ENCODE measurements at places on chromosomes 3 and 15. TPM values are rescaled to one million over a fixed set of nuclear protein-coding genes. Genes with fewer than 3 reads are reported as not detected.

- no peak for DNase-seq
Observed at GRCh38 chr15:35583863-35584528, 38.0 kb upstream of the DPH6 start.

Gene LMAN1L
- not detected for total RNA-seq

Gene ZNF619
- total RNA-seq, result 5.3 TPM

- DNase-seq, result no peak
Observed at GRCh38 chr15:25346371-25346770, 92.5 kb downstream of the UBE3A start.

DNA sequence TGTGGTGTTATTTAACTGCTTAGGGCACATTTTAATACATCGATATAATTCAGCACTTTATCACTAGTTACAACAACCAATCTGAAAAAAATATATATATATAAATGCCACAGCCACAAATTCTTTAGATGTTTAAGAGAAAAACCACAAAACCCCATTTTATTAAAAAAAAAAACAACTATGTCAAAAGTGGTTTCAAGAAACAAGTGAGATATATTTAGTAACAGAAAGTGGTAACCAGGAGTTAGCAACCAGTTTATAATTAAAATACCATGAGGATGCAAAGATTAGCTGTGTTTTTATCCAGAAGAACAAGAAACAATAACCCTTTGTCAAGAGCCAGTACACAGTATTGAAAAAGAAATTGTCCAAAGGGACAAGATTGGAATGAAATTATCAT, 14.8 kb upstream of the DIPK2A start:
- DNase-seq, result no peak

Gene ALDH1A3
- total RNA-seq, result 25.6 TPM

Gene DOCK3
- total RNA-seq, result 2.0 TPM

GRCh38 chr3:170563712-170564423, 22.0 kb downstream of the SLC7A14 start:
- no peak for DNase-seq

Gene GOLGA6D
- total RNA-seq, result 1.1 TPM

GRCh38 chr3:100205171-100205570, 55.6 kb upstream of the TBC1D23 start:
- DNase-seq, result no peak

- DNase-seq, result no peak
Observed at GRCh38 chr3:77186728-77187127, 146.8 kb downstream of the ROBO2 start.

DNA sequence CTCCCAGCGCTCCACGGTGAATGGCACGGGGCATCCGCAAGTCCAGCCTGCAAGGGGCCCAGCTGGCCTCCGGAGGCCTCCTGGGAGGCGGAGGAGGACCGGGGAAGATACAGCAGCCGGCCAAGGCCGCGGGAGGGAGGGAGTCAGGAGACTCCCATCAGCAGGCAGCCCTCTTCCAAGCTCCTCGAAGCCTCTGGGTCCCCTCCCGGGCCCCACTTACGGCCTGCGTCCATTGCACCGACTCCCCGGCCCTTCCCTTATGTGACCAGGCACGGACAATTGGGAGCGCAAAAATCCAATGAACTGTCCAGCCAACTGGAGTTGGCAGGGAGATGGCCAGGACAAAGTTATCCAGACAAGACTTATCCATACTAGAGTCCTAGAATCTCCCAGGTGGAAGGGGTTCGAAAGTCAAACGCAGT, 668 bp downstream of the MFGE8 start:
- DNase-seq, result peak; percentile 70

DNA sequence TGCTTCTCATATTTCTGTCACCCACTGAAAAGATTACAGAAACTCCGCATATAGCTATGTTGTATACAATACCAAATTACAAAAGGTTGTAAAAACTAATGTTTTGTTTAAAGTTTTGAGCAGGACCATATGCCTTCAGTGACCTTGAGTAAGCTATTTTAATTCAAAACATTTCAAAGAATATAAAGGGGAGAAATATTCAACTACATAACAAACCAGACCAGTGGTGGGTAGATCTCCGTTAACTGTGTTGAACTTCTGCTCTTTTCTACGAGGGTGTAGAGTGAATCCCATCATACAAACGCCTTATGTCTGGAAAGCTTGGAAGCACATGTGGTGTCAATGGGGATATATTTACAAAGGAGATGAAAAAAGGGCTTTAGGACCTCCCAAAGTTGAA, 68.4 kb upstream of the NR2F2 start:
- no peak for DNase-seq

DNA sequence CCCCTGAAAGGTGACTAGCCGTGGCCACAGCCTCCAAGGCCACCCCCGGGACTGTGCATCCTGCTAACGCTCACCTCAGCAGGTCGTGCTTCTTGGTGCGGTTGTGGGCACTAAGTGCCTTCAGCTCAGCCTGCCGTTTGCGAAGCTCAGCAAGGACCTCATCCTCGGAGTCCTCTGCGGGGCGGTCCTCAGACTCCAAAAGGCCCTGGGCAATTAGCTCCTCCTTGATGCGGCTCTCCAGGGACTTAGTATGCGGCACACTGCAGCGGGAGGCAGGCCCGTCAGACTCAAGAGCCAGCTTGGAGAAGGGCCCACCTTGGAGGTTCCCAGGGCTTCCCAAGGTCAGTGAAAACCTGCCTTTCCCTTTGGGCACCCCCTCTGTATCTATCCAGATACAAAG, 8.3 kb downstream of the TADA3 start:
- no peak for DNase-seq

GRCh38 chr3:83601704-83602103, 1357.1 kb upstream of the CADM2 start:
- DNase-seq, result no peak

Gene YEATS2
- total RNA-seq, result 58.7 TPM

Gene CELSR3
- 18.7 TPM for total RNA-seq

DNA sequence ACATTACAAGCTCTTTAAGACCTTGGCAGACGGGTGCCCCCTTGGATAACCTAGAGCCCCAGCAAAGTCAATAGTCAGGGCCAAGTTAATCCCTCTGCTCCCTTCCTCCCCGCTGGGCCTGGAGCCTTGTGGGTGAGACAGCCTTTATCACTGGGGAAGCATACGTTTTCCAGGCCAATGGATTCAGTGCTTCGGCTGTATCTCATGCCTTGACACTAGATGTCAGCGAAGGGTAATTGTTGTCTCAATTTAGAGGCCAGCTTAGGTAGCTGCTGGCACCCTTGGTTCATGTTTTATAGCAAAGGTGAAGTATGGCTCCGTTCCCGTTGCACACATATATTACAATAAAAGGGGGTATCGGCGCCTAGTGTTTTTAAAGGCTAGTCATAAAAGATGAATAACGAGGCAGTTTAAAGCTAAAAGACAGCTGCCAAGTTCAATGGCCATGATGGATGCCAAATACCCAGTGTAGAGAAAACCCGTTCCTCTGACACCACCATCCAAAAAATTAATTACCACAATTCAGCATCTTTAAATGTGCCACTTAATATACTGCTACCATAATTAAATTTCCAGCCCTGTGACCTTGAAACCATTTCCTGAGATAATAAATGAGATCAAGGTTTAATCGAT, 52.3 kb upstream of the BNIP2 start:
- DNase-seq, result peak; percentile 63

DNA sequence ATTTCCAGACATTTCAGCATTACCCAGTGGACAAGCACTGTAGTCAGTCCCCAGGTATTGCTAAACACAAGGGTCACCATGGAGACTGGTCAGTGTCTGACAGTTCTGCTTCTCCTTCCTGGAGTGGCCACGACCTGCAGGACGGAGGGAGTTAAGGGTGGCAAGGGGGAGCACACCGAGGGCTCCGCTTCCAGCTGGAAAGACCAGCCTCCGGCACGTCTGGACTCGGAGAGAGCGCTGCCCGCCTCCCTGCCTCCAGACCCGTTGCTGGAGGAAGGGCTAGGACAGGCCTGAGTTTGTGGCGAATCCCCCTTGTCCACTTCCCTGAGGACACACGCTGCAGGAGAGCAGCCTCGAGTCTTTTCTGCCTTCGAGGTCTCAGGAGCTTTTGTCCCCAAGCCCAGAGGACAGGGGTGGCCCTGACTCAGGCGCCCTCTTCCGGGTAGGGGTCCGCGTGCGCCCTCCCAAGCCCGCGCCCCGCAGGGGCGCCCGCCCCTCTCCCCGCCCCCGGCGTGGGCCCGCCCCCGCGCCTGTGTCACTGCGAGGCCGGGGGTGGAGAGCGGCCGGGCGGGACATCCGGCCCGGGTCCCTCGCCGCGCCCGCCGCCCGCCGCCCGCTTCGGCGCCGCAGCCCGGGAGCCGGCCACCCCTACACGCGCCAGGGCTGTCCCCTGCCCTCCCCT, at the start of gene CHST14:
Gene CHST14 (plus strand): TSS at position 562 of the 682 bp plus-strand sequence. CDS start 230 bp downstream, outside the sequence.
- DNase-seq, result peak; percentile 95

Gene GOLGA8A
- total RNA-seq, result 16.7 TPM

Gene CYP8B1
- not detected for total RNA-seq

DNA sequence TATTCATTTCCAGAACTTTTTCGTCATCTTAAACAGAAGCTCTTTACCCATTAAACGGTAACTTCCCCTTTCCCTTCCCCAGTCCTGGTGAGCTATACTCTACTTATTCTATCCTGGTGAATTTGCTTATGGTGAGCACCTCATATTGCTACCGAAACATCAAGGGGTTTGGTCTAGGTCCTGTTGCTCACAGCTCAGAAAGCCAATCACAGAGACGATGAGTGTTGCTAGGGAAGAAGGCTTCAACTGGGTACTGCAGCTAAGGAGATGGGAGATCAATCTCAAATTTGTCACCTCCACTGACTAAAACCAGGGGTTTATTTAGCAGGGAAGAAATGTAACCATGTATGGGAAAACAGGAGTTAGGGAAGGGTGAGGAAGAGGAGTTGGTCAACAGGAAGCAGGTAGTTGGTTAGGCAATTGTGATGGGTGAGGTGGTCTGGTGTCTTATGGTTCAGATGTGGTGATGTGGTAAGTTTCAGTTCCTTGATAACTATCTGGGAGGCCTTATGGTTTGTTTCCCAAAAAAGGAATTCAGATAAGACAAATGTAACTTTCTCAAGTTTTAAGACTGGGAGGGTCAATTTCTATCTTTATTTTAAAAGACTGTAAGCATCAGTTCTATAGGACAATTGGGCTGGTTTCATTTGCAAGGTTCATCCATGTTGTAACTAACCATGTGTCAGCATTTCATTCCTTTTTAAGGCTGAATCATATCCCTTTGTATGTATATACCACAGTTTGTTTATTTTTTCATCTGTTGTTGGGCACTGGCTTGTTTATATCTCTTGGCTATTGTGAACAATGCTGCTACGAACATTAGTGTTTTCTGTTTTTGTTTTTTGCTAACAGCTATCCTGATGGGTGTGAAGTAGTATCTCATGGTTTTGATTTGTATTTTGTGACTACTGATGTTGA, 24.3 kb downstream of the ARHGAP11B start:
- DNase-seq, result no peak

DNA sequence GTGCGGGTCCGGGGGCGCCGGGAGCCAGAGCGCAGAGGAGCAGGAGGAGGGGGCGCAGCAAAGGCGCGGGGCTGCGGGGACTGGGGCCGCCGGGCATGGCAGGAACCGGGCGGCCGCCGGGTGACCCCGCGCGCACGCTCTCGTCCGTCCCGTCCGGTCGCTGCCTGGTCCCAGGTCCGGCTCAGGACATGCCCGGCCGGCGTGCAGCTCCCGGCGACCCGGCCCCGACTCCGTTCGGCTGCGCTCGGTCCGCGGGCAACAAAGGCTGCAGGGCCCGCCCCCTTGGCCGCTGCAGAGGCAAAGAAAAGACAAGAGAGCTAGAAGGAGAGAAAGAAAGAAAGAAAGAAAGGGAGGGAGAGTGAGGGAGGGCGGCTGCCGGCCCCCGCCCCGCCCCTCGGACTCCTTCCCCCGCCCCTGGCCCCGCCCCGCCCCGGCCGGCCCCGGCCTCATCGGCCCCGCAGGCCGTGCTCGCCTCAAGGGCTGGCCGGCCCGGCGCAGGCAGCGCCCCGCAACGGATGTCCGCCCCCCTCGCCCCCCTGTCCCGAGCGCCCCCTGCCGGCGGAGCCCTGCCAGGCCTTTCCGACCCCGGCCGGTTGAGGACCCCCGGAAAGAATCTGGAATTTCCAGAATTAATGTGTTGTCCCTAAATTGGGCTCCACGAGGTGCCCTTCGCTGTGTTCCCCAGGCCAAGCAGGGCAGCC, at the start of gene ADAMTS7:
Gene ADAMTS7 (minus strand): TSS at position 341 of the 701 bp plus-strand sequence. CDS start 244 bp downstream, at position 97.
- DNase-seq, result peak; percentile 100

- DNase-seq, result no peak
Observed at GRCh38 chr3:54755756-54756155, 172.1 kb downstream of the LRTM1 start.

- DNase-seq, result no peak
Observed at GRCh38 chr3:152177757-152178156, 91.0 kb upstream of the MBNL1 start.

GRCh38 chr3:117989982-117990381, 1044.7 kb downstream of the IGSF11 start:
- no peak for DNase-seq

- no peak for DNase-seq
Observed at GRCh38 chr3:128720891-128721290, 5.1 kb upstream of the RAB7A start.

- no peak for DNase-seq
Observed at GRCh38 chr3:158810823-158811724, 9.2 kb downstream of the MFSD1 start.

Gene A4GNT
- total RNA-seq, result not detected

- DNase-seq, result no peak
Observed at GRCh38 chr3:144566320-144566719, 594.7 kb downstream of the DIPK2A start.

Gene ACP3
- total RNA-seq, result 0.62 TPM

Gene KNG1
- not detected for total RNA-seq

DNA sequence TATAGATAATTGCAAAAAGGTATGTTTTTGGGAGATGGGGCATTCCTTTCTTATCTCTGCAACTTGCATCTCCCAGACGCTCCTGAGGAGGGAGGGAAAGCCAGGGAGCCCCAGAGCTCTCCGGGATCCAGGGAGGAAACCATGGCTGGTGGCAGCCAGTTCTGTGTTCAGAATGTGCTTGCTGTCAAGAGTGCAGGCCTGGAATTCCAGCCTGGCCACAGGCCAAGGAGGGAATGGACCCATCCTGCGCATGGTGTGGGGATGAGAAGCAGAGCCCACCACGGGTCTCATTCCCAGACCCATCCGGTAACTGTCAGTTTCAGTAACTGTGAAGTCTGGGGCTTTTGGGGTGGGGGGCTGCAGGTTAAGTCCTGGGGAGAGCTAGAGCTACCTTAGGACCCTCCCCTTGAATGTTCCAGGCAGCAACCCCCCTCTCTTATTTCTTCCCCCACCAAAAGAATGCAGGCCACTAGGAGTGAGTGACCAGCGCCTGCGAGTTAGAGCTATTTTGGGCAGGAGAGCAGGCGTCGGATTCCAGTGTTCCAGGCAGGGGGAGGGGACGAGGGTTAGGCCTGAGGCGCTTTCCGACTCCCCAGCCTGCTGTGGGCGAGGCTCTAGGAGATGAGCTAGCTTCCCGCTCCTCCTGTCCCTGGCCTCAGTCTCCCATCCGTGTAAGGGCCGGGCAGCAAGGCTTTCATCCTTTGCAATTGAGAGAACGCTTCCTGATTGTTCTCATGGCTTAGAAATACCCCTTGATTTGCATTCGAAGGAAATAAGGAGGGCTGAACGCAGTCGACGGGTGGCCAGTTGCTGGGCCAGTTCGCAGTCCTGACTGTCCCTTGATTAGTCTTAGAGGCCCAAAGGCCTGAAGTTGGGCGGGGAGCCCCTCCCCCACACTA, 781 bp upstream of the DAG1 start:
- peak; percentile 80 for DNase-seq

Gene PPP1R14D
- total RNA-seq, result not detected

Gene KLHL18
- total RNA-seq, result 16.1 TPM
